T-cell (primary cell): ENCODE measurements at places on chromosomes 12 and 14.

DNA sequence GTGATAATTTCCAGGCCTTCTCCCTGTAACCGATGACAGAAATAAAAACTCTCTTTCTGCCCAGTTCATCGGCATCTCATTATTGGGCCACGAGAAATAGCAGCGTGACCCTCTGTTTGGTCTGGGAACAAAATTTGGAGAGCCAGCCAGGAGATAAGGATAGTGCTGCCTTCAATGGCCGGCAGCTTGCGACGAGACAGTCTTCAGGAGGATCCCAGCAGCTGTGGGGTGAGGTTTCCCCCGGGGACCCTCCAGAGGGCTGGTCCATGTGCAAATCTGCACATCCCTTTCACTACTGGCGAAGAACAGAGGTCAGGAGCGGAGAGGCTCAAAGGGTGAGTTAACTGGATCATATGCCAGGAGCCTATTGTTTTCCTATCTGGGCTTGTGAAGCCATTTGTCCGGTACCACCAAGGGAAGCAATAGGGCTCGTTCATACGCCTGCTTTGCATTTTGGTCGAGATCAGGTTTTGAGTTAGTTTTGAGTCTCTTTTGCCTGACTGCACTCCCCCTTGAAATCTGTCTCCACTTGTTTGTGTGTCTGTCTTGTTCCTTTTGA, 4.8 kb downstream of the SLC39A2 start:
- H3K27ac ChIP-seq = no peak overlapping the region
- H3K4me1 ChIP-seq = no peaks in the 10 kb centered on the region
- DNase-seq = no peak
- H3K36me3 ChIP-seq = no peaks in the 10 kb centered on the region

GRCh38 chr12:75666939-75667334, 155.5 kb upstream of the KRR1 start:
- no peak for DNase-seq
- no peaks in the 10 kb centered on the region for H3K27me3 ChIP-seq
- H3K36me3 ChIP-seq = no peaks in the 10 kb centered on the region
- H3K27ac ChIP-seq = no peak overlapping the region

GRCh38 chr12:51009056-51009440, 17.1 kb downstream of the SLC11A2 start:
- peak overlapping the region; percentile 27 for H3K27ac ChIP-seq
- H3K27me3 ChIP-seq = no peaks in the 10 kb centered on the region
- H3K36me3 ChIP-seq = peaks cover 31% of the 10 kb centered on the region
- no peak overlapping the region for H3K4me3 ChIP-seq

GRCh38 chr12:9992296-9992695, 6.6 kb downstream of the CLEC1B start:
- H3K4me3 ChIP-seq = no peak overlapping the region
- no peaks in the 10 kb centered on the region for H3K36me3 ChIP-seq
- no peak overlapping the region for H3K27ac ChIP-seq
- DNase-seq = no peak
- no peaks in the 10 kb centered on the region for H3K27me3 ChIP-seq

DNA sequence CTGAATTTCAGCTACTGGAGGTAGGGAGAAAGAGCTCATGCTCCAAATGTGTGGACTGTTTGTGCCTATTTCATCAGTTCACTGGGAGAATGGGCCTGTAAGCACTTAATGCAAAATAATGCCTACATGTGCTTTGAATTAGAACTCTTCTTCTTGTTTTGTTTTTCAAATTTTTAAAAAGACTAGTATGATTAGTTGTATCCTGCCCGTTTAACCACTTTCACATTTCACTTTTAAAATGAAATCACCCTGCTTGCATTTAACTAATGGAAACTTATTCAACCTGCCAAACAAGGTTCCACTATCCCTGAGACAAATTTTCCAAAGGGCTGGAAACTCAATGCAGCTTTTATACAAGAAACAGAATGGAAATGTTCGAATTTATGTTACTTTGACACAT, 79.7 kb downstream of the SAMD4A start:
- H3K36me3 ChIP-seq = no peaks in the 10 kb centered on the region
- H3K4me3 ChIP-seq = no peak overlapping the region
- no peak overlapping the region for H3K27ac ChIP-seq
- no peak for DNase-seq
- no peaks in the 10 kb centered on the region for H3K4me1 ChIP-seq

DNA sequence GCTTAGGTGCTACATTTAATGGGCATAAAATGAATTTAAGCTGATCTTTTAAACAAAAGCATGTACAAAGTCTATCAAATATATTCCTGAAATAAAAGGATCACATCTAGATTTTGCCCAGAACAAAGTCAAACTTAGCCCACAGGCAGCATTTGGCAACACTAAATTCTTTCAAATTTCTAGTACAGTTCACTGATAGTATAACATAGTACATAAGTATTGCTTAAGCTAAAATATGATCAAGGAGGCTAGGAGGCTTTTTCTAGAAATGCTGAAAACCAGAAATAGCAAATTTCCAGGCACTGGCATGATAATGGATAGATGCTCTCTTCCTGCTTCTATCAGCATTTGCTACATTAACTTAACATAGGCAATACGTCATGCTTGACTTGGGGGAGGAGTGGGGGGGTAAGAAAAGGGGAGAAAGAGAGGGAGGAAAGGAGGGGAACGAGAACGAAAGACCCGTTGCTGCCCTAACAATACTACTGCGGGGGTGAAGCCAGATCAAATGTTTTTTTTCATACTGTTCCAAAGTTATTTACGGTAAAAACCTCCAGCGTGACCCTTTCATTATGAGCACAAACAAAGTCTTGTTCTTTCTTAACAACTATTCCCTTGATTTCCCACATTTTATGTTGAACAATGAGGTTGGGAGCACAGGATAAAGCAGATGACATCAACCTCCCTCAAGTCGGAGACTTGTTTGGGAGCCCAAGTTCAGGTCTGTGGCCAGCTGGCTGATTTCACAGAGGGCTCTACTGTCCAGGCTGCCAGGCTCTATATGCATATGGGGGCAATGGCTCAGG, 10.6 kb downstream of the TMED10 start:
- H3K27me3 ChIP-seq = no peaks in the 10 kb centered on the region
- DNase-seq = no peak
- H3K27ac ChIP-seq = no peak overlapping the region
- peaks cover 4% of the 10 kb centered on the region for H3K4me1 ChIP-seq
- no peaks in the 10 kb centered on the region for H3K36me3 ChIP-seq

- H3K4me1 ChIP-seq = peaks cover 4% of the 10 kb centered on the region
- no peak overlapping the region for H3K4me3 ChIP-seq
- H3K36me3 ChIP-seq = no peaks in the 10 kb centered on the region
- DNase-seq = no peak
- H3K27me3 ChIP-seq = no peaks in the 10 kb centered on the region
These were observed 110.8 kb upstream of the KRAS start for GRCh38 chr12:25361511-25361910.

DNA sequence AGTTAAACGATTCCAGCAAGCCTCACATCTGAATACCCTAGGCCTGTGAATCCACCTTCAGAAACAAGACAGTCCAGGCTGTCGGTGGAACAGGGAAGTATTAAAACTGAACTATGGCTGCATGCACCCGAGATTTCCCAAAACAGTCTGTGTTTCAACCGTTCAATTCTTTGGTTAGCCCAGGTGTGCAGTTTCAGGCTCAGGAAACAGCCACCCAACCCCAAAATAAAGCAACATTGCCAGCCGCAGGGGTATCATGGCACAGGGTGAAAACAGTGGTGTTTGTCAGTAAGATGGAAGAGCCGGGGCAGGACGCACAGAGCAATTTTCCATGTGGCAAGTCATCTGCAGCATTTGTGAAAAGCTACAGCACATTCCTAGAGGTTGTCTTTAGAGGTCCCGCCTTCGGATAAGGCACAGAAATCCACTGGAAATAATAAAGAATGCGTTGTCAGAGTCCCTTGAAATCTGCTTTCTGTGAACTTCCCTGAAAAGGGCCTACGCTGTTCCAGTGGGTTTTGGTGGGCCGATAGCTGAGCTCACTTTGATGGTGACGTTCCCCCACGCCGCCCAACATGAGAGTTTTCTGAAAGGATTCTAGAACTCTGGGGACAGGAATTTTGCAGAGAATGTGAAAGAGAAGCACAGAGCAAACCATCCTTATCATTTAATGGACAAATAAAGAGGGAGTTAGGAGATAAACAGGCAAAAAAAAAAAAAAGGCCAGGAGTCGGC, 84.9 kb downstream of the BCL11B start:
- H3K36me3 ChIP-seq = no peaks in the 10 kb centered on the region
- no peak overlapping the region for H3K4me3 ChIP-seq
- DNase-seq = no peak
- no peaks in the 10 kb centered on the region for H3K27me3 ChIP-seq
- H3K27ac ChIP-seq = peak overlapping the region; percentile 76
- H3K4me1 ChIP-seq = peaks cover 99% of the 10 kb centered on the region

DNA sequence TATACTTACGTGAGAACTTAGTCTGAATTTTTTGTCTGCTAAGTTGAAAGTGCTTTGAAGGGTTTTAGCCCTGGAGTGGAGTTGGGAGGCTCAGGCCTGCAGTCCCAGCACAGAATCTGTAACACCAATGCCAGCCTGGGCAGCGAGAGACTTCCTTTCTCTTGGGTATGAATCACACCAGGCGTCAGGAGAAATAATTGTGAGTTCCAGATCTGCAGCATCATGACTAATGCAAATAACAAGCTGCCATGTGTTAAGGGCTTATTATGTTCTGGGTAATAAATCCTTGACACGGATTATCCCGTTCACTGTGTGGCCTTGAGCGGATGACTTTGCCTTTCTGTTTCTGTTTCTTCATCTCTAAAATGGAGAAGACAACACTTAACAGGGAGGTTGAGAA, 70.6 kb downstream of the B4GALNT3 start:
- H3K27ac ChIP-seq = no peak overlapping the region
- H3K36me3 ChIP-seq = no peaks in the 10 kb centered on the region
- H3K4me1 ChIP-seq = no peaks in the 10 kb centered on the region

DNA sequence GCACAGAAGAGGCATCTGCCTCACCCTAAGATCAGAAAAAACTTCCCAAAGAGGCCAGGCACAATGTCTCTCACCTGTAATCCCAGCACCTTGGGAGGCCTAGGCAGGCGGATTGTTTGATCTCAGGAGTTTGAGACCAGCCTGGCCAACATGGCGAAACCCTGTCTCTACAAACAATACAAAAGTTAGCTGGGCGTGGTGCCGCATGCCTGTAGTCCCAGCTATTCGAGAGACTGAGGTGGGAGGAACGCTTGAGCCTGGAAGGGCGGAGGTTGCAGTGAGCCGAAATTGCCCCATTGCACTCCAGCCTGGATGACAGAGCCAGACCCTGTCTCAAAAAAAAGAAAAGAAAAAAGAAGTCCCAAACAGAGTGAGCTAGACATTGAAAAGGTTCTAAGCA, 4.5 kb downstream of the ZBTB1 start:
- no peak overlapping the region for H3K4me3 ChIP-seq
- peak overlapping the region; percentile 26 for H3K27ac ChIP-seq
- no peak for DNase-seq

DNA sequence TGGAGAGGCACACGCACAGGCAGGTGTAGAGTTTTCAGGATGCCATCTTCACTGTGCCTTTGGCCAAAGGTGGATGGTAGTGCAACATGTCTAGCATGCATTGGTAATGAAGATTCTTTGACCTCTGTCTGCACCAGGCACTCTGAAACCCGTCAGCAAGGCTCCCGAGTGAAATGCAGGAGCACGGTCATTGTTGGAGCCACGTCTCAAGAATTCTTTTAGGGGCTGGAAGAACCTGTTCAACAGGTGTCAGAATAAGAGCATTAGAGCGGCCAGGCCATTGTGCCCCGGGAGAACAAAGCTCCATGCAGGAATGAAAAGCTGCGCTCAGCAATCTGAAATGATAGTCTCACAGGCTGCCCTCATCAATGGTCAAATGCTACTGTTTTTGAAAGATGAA, 40.2 kb upstream of the DICER1 start:
- H3K27me3 ChIP-seq = no peaks in the 10 kb centered on the region
- H3K36me3 ChIP-seq = no peaks in the 10 kb centered on the region
- H3K4me1 ChIP-seq = no peaks in the 10 kb centered on the region
- H3K4me3 ChIP-seq = no peak overlapping the region
- DNase-seq = no peak
- no peak overlapping the region for H3K27ac ChIP-seq

- H3K4me3 ChIP-seq = no peak overlapping the region
- H3K27ac ChIP-seq = no peak overlapping the region
- DNase-seq = no peak
- no peaks in the 10 kb centered on the region for H3K4me1 ChIP-seq
- H3K36me3 ChIP-seq = no peaks in the 10 kb centered on the region
These were observed 100.7 kb downstream of the TTC7B start for GRCh38 chr14:90715495-90715894.

GRCh38 chr12:9925705-9926393, 6.3 kb downstream of the CLEC2A start:
- H3K27me3 ChIP-seq = no peaks in the 10 kb centered on the region
- H3K4me3 ChIP-seq = peak overlapping the region; percentile 38
- H3K36me3 ChIP-seq = no peaks in the 10 kb centered on the region
- no peak for DNase-seq
- peaks cover 2% of the 10 kb centered on the region for H3K4me1 ChIP-seq
- no peak overlapping the region for H3K27ac ChIP-seq

DNA sequence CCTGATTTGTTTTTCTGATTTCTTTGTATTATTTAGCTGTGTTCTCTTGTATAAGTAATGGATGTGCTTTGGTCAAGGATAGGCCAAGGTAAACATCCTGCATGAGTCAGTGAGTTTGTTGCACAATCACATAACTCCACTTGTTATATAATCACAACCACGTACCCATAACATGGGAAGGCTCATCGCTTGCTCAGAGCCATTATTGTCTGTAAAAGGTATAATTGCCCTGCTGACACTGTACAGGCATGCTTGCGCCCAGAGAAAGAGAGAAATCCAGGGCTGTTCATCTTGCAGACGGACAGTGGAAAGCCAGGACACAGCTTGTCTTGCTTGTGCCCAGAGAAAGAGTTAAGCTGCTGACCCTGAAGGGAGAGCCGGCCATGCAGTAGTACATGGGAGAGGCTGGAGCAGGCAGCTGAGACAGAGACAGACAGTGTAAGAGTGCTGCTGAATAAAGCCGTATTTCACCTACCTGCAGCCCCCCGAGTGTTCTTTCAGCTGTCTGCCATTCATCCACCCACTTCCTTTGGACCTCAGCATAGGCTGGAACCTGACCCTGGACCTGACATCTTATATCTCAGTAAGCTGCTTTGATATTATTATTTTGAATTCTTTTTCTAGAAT, 174.7 kb upstream of the DAAM1 start:
- no peak overlapping the region for H3K27ac ChIP-seq
- H3K4me1 ChIP-seq = no peaks in the 10 kb centered on the region
- no peak overlapping the region for H3K4me3 ChIP-seq

DNA sequence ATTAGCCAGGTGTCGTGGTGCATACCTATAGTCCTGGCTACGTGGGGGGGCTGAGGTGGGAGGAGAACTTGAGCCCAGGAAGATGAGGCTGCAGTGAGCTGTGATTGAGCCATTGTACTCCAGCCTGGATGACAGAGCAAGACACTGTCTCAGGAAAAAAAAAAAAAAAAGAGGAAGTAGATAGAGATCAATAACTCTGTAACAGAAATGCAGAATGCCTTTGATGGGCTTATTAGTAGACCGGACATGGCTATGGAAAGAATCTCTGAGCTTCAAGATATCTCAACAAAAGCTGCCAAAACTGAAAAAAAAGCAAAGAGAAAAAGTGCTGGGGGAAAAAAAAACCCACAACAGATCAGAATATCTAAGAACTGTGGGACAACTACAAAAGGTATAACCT, 37.5 kb downstream of the GPR68 start:
- no peak overlapping the region for H3K4me3 ChIP-seq
- H3K27ac ChIP-seq = no peak overlapping the region
- peaks cover 2% of the 10 kb centered on the region for H3K4me1 ChIP-seq
- no peaks in the 10 kb centered on the region for H3K27me3 ChIP-seq
